CD8-positive, alpha-beta memory T cell (primary cell): ENCODE measurements at places on chromosomes 2 and 18. TPM values are rescaled to one million over a fixed set of nuclear protein-coding genes. Genes with fewer than 3 reads are reported as not detected.

DNA sequence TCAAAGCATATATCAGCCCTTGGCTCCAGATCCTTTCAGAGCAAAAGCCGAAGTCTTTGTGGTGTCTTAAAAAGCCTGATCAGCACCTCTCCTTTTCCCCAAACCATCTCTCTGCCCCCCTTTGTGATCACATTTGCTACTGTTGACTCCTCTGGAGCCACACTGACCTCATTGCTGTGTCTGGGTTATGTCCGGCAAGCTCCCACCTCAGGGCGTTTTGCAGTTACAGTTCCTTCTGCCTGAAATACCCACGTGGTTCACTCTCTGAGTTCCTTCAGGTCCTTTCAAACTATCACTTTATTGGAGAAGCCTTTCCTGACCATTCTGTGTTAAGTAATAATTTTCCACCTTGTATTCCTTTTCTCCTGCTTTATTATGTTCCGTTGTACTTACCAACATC is 11.8 kb downstream of the C2orf69 start:
- H3K36me3 ChIP-seq, result peaks cover 4% of the 10 kb centered on the region
- H3K4me3 ChIP-seq, result no peak overlapping the region
- H3K27ac ChIP-seq, result no peak overlapping the region
- DNase-seq, result no peak
- no peaks in the 10 kb centered on the region for H3K4me1 ChIP-seq

DNA sequence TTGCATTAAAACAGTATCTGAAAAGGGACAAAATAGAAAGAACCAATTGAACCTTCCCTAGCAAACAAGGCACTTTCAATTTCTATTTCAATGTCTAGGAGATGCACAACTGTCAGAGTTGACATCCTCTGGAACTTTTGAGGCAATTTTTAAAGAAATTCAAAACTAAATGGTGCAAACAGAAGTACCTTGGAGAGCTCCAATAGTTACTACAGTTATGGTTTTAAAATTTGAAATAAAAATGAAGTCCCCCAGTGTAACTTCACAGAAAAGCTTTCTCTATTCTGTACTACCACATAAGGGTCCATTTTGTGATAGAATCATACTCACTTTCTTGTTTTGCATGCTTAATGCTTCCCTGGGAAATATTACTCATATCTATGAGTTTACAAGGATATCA is 162.1 kb downstream of the KCNH7 start:
- no peak for DNase-seq

The ANKRD23 gene
- 3.8 TPM for total RNA-seq

GRCh38 chr2:38505779-38506178 is 96.9 kb downstream of the HNRNPLL start:
- H3K4me1 ChIP-seq, result no peaks in the 10 kb centered on the region
- no peak overlapping the region for H3K4me3 ChIP-seq
- H3K27ac ChIP-seq, result no peak overlapping the region
- H3K36me3 ChIP-seq, result no peaks in the 10 kb centered on the region
- DNase-seq, result no peak

The PROKR1 gene
- 0.09 TPM for total RNA-seq

- H3K27me3 ChIP-seq, result no peaks in the 10 kb centered on the region
- H3K4me1 ChIP-seq, result peaks cover 74% of the 10 kb centered on the region
- peak overlapping the region; percentile 96 for H3K4me3 ChIP-seq
- peak overlapping the region; percentile 99 for H3K27ac ChIP-seq
- no peaks in the 10 kb centered on the region for H3K36me3 ChIP-seq
These were observed 1.0 kb upstream of the PPP4R3B start for GRCh38 chr2:55618275-55619055.
